Gastrocnemius medialis (tissue), 4 donors: ENCODE measurements at places on chromosomes 13 and 19. TPM values are rescaled to one million over a fixed set of nuclear protein-coding genes. Genes with fewer than 3 reads are reported as not detected.

The LPAR6 gene
- total RNA-seq, result 4.1 TPM

The ATP8A2 gene
- not detected for total RNA-seq

The TLE2 gene
- 48.5 TPM for total RNA-seq

The CGB8 gene
- total RNA-seq, result not detected

The SPIB gene
- total RNA-seq, result 0.15 TPM

The MTUS2 gene
- 1.6 TPM for total RNA-seq

The ATP11A gene
- total RNA-seq, result 13.2 TPM

The ESD gene
- total RNA-seq, result 70.7 TPM

The KLK14 gene
- total RNA-seq, result not detected

The OR7A17 gene
- total RNA-seq, result not detected

The CYP2F1 gene
- not detected for total RNA-seq

The SLC1A6 gene
- total RNA-seq, result not detected

The ZNF418 gene
- 0.62 TPM for total RNA-seq

The MAB21L1 gene
- 3.5 TPM for total RNA-seq

The LRG1 gene
- not detected for total RNA-seq

The EFNB2 gene
- 6.4 TPM for total RNA-seq

The ANGPTL4 gene
- 19.7 TPM for total RNA-seq

The SIGLEC6 gene
- total RNA-seq, result 0.18 TPM

The SPC24 gene
- 0.55 TPM for total RNA-seq

The FUT1 gene
- 0.61 TPM for total RNA-seq

The HTR2A gene
- total RNA-seq, result not detected
